ENCODE measurements at places on chromosomes 7 and 10. TPM values are rescaled to one million over a fixed set of nuclear protein-coding genes. Genes with fewer than 3 reads are reported as not detected.

The CAMK2B gene
- 2.8 TPM for total RNA-seq

The MYL7 gene
- not detected for total RNA-seq

- no peaks in the 10 kb centered on the region for H3K4me1 ChIP-seq
- no peak overlapping the region for H3K4me3 ChIP-seq
- no peaks in the 10 kb centered on the region for H3K27me3 ChIP-seq
- H3K27ac ChIP-seq: no peak overlapping the region
- no peak for DNase-seq
- no peaks in the 10 kb centered on the region for H3K36me3 ChIP-seq
These were observed 140.4 kb upstream of the NPY start for GRCh38 chr7:24143547-24143946.

The PDE1C gene
- 12.1 TPM for total RNA-seq

The CFAP46 gene
- not detected for total RNA-seq

DNA sequence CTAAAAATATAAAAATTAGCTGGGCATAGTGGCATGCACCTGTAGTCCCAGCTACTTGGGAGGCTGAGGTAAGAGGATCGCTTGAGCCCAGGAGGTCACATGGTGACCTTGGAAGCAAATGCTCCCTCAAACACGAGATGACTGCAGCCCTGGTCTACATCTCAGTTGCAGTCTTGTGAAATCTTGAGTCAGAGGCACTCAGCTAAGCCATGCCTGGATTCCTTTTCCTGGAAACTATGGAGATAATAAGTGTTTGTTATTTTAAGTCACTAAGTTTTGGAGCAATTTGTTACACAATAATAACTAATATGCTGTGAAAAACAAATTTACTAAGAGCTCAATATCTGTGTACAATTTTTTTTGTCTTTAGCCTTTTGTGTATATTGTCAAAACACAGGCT, 284.3 kb upstream of the KAT6B start:
- DNase-seq: no peak
- no peak overlapping the region for H3K4me3 ChIP-seq

DNA sequence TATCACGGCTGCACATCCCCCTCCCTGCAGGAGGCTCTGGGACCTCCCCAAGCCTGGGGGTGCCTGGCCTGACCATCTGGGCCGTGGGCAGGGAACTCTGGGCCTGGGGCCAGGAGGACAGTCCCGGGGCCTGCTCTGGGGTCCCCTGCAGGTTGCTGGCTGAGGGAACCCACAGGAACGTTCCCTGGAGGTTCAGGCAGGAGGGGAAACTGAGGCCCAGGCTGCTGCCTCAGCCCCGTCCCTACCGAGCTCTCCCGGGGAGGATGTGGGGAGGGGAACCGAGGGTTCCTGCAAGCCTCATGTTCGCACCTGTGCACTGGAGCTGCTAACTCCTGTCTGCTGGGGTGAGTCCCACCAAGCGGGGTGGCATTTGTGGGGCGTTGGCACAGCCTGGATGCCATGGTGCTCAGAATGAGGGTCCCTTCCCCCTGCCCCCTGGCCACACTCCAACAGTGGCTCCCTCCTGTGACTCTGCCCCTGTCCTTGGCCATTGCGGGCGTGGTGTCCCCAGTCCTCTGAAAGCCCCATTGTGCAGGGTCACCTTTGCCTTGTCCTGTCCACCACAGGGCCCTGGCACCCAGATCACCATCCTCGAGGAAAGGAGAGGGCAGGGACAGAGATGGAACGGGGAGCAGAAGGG, 9.4 kb downstream of the ELFN1 start:
- no peak for DNase-seq
- H3K36me3 ChIP-seq: no peaks in the 10 kb centered on the region
- no peaks in the 10 kb centered on the region for H3K4me1 ChIP-seq

DNA sequence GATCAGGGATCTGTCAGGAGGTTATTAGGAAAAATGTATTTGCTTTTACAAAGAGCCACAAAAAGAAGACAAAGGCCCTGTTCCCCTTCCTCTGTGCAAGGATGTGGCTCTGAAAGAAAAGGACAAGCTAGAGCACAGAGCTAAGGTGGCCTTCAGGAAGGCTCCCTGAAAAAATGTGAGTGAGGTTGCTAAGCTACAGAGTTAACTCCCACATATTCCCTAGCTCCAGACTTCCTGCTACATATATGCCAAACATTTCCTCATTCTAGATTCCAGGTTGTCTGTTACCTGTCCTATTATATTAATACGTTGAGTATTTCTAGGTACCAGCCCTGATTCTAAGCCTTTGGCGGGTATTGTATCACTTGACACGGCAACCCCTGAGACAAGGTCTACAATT, 369.0 kb downstream of the PARD3 start:
- H3K27me3 ChIP-seq: no peaks in the 10 kb centered on the region
- no peak overlapping the region for H3K4me3 ChIP-seq
- no peaks in the 10 kb centered on the region for H3K4me1 ChIP-seq
- no peak overlapping the region for H3K27ac ChIP-seq
- DNase-seq: no peak

DNA sequence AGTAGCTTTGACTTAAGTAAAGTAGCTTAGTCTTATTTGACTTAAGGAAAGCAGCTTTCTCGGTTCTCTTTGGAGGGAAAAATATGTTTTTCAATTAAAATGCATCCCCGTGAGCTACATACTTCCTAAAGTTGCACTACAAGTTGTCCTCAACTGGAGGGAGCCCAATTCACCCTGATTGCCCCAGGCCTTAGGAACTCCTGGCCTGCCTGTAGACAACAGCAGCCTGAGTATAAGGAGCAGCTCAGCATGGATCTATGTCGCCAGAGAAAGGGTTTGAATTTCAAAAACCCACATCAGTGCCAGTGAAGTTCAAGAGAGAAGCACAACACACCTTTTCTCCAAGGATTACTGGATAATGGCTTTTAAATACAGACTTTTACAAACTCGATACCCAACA, 772.0 kb downstream of the TNS3 start:
- DNase-seq: no peak
- peaks cover 9% of the 10 kb centered on the region for H3K4me1 ChIP-seq
- H3K4me3 ChIP-seq: no peak overlapping the region
- H3K27me3 ChIP-seq: no peaks in the 10 kb centered on the region

The CYP2C19 gene
- not detected for total RNA-seq

DNA sequence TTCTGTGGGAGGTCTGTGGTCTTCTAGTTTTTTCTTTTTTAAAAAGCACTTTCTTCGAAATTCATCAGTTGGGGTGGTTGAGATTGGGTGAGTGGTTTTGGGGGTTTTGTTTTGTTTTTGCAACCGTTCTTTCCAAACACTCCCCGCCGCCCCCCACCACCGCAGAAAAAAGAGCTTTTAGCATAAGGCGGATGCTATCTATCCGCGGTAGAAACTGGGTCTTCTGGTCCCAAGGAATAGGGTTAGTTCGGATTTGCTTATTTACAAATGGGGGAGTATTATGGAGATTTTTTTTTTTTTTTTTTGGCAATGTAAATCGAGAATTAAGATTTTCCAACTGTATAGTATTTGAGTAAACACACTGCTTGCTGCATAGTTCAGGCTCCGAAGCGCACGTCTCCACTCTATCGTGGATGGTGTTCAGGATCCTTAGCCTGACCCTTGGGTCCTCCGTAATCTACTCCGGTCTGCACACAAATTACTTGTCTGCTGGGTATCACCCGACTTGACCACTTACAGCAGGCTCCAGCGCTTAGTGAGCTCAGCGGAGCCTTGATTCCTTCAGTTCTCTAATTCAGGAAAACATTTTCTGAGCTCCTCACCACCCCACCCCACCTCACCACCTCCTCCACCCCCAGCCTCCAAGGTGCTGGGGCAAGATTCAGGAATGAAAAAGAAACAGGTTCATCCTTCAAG, 757 bp upstream of the NRCAM start:
- H3K27me3 ChIP-seq: peaks cover 8% of the 10 kb centered on the region
- peaks cover 17% of the 10 kb centered on the region for H3K4me1 ChIP-seq
- H3K36me3 ChIP-seq: no peaks in the 10 kb centered on the region
- DNase-seq: no peak

DNA sequence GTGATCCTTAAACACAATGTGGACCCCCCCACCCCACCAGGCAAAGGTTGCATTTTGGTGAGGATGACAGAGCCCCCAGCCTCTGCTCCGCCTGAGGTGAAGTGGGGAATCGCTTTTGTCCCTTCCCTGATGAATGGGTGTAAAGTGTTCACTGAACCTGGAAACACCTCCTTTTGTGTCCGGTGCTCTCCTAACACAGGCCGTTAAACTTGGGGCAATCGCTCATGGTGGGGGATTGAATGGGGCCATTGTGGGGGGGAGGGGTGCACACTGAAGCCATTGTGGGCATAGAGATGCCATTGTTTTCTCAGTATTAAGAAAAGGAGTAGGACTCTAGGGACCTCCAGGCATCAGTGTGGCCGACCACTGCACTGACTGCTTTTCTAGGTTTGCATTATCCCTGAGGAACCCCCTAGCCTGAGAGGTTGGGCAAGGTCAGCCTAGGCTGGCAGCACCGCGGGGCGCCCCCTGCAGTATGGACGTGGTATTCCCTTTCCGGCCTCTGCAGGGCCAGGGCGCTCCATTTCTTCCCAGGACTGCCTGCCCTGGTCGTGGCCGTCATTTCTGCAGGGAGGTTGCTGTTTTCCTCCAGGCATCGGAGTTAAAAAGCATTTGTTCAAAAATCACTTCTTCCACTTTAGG, 158.3 kb downstream of the TCF7L2 start:
- no peaks in the 10 kb centered on the region for H3K27me3 ChIP-seq
- H3K4me1 ChIP-seq: peaks cover 56% of the 10 kb centered on the region
- no peak overlapping the region for H3K27ac ChIP-seq
- H3K36me3 ChIP-seq: no peaks in the 10 kb centered on the region
- no peak for DNase-seq

The KCND2 gene
- 0.99 TPM for total RNA-seq

The SLC35B4 gene
- 12.6 TPM for total RNA-seq

The NACAD gene
- 10.8 TPM for total RNA-seq

DNA sequence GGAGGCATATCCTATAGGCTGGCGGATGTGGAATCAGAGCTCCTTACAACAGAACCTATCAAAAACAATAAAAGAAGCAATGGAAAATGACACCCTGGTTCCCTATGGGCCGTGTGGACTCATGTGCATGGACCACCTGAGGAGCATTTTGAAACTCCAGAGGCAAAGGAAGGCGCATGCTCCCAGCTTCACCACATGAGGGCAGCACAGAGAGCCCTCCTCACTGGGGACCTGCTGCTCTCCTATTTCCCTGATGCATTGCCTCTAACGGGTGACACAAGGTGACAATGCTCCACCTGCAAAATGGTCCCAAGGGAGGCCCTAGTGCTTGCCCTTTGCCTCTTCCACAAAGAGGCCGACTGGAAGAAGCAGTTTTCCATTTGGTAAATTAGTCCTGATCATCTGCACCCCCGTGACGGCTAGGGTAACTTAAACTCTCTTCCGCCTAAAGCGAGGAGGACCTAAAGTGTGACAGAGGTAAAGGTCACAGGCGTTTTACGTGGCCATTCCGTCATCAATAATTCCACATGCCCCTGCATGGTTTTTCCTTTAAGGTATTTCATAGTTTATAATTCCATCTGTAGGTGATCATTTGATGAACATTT, 67.7 kb downstream of the GPAM start:
- no peak overlapping the region for H3K27ac ChIP-seq
- H3K4me3 ChIP-seq: no peak overlapping the region
- no peaks in the 10 kb centered on the region for H3K27me3 ChIP-seq
- no peaks in the 10 kb centered on the region for H3K4me1 ChIP-seq
- no peak for DNase-seq

The FBXO24 gene
- total RNA-seq: not detected

- peaks cover 24% of the 10 kb centered on the region for H3K4me1 ChIP-seq
- DNase-seq: no peak
- no peak overlapping the region for H3K27ac ChIP-seq
- no peaks in the 10 kb centered on the region for H3K36me3 ChIP-seq
- peaks cover 41% of the 10 kb centered on the region for H3K27me3 ChIP-seq
- peak overlapping the region; percentile 61 for H3K4me3 ChIP-seq
These were observed 2.3 kb downstream of the IGF2BP3 start for GRCh38 chr7:23467806-23468525.

The GDF2 gene
- total RNA-seq: not detected

DNA sequence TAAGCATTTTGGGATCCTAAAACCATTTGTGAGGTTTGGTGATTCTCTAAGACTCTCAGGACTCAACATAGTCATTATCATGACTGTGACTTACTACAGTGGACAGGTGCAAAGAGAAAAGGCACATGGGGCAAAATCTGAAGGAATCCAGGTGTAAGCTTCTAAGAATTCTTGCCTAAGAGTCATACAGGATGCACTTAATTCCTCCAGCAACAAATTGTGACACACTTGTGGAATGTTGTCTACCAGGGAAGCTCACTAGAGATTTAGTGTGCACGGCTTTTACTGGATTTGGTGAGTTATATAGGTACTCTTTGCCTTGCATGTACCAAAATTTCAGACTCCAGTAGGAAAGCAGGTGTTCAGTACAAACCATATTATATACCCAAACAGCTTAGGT, 47.9 kb downstream of the WAC start:
- no peak for DNase-seq
- no peak overlapping the region for H3K4me3 ChIP-seq
- H3K36me3 ChIP-seq: peaks cover 4% of the 10 kb centered on the region
- H3K4me1 ChIP-seq: peaks cover 57% of the 10 kb centered on the region
- H3K27me3 ChIP-seq: no peaks in the 10 kb centered on the region

GRCh38 chr10:97192952-97193435, 7.2 kb upstream of the SLIT1 start:
- no peak overlapping the region for H3K27ac ChIP-seq
- H3K4me3 ChIP-seq: no peak overlapping the region
- DNase-seq: no peak
